ENCODE measurements at places on chromosomes 1 and 21.

DNA sequence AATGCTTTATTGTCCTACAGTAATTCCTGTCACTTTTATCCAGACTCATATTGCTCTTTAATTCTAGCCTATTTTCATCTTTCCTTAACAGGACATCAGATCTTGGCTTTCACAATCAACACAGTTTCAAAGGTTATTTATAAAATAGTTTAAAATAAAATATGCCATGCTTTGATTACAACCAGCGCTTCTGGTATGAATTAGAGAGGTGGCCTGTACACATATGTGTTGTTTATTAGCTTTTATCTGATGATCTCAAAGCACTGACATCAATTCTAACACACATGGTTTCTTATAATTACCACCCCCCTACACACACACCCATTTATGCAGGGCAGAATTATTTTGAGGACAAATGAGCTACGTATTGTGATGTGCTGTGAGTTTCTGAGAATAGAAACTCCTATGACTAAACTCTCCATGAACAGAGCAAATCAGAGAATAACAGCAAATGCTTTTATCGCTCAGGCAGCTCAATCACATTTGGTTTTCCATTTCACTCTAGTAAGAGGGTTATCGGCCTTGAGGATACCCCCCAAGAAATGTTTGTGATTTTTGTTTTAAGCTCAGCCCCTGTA is 18.0 kb downstream of the CD247 start:
- no peak for DNase-seq

DNA sequence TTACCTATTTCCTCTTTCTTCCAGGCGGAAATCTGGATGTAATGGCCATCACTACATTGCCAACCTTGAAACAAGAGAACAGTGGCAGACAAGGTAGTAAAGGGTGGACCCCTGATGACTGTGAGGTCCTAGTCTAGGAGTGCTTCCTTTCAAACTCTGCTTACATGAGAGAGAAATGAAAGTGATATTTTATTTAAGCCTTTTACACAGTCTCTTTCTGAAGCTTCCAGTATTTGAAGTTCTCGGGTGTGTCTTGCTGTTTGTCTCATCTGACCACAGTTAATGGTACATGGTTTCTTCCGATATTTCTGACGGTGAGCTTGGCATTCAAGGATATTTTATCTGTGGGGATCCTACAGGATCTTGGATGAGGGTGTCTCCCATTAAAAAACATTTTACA is 215.2 kb downstream of the SLC45A1 start:
- no peak for DNase-seq

DNA sequence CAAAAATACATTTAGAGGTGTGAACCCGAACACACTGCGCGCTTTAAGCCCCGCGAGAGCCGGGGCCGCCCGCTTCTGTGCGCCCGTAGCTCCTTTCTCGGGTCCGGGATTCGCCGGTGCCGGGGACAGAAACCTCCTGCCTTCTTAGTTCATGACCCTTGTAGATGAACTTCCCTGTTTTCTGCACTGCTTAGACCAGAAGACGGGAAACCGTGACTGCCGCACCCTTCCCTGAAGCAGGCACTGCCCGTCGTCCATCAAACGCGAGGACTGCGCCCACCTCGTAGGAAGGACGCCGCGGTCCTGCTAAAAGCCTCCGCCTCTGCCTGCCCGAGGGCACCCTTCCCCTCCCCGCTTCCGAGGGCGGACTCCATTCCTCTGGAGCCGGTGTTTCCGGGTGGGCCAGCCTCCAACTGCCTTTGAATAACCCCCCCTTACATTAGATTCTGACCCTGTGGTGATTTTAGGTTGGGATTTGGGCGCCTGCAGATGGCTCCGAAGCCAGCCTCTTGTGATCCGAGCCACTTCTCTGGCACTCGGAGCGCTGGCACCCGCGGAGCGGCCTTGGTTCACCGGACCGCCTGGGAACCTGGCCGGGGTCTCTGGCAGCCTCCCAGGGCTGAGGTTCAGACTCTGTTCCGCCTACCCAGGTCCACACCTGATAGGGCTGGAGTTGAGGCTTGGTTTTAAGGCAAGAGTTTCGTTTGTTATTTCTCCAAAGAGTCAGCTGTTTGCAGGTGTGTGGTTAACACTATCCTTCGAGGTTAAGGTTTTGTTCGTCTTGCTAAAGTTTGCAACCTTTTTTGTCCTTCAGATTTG is 1.2 kb upstream of the PTTG1IP start:
- DNase-seq: no peak

DNA sequence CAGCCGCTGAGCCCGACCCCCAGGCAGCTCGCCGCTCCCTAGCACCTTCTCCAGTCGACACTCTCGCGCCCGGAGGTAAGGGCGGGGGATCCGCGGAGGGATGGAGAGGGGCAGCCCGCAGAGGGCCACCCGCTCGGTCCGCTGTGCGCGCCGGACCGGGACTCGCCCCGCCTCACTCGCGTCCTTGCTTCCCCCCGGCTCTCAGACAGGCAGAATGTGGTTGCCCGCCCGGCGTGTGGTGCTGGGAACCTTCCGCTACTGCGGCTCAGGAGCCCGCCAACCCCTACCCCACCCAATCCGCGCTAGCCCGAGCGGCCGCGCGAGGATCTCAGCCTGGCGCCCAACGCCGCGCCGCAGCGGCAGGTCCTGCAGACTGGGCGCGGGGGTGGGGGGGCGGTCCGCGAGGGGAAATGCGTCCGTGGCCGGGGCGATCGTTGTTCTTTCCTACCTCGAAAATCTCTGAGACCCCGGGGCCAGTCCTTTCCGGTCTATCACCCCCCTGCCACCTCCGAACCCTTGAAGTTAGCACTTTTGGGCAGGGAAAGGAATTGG is 404 bp downstream of the LRRC8C start:
- peak; percentile 45 for DNase-seq

DNA sequence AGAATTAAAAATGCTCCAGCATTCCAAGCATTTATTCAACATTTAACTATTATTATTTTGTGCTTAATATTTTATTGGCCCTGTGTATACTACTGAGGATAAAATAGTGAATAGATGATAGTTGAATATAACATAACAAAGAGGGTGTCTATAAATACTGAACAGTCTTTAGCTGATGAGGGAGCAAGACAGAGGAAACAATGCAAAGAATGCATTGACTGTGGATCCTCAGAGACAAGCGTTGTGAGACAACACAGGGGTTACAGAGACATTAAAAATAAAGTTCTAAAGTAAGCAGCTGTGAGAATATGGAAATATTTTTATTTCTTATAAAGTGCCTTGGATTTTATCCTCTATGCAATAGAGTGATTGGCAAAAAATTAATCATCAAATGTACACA is 1133.1 kb downstream of the PLA2G4A start:
- no peak for DNase-seq

Data from left kidney (tissue), 8 donors.